ENCODE measurements at places on chromosomes 1 and 21.
A peak's percentile ranks its signal among the peaks of the same experiment; 100 is the strongest.

DNA sequence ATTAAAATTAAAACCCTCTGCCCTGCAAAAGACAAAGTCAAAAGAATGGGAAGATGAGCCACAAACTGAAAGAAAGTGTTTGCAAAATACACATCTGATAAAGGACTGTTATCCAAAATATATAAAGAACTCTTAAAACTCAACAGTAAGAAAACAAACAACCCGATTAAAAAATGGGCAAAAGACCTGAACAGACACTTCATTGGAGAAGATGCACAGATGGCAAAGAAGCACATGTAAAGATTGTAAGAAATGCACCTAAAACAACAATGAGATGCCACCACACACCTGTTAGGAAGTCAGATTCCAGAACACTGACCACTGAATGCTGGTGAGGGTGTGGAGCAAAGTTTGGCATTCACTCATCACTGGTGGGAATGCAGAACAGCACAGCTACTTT lies 24.6 kb upstream of the POFUT2 start:
- no peak for DNase-seq

DNA sequence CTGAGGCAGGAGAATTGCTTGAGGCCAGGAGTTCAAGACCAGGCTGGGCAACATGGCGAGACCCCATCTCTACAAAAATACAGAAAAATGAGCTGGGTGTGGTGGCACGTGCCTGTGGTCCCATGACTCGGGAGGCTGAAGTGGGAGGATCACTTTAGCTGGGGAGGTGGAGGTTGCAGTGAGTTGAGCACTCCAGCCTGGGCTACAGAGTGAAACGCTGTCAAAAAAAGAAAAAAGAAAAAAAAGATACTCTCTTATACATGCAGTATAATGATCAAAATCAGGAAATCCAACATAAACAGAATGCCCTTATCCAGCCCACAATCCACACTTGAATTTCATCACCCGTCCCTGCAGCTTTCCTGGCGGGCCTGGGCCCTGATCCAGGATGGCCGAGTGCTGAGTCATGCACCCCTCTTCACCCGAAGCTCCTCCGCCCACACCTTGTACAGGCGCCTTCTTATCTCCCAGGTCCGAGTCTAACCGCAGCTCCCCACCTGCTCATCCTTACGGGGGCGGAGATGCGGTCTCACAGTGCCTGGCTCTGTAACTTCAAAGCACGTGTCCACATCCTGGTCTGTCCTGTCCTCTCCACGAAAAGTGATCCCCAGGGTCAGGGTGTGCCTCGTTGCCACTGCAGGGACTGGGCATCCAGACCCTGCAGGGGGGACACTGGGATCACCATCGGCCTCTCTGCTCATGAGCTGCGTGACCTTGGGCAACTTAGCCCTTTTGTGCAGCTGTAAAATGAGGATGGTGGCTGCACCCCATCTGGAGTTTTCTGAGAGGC lies 120.2 kb upstream of the SLC45A1 start:
- no peak for DNase-seq

DNA sequence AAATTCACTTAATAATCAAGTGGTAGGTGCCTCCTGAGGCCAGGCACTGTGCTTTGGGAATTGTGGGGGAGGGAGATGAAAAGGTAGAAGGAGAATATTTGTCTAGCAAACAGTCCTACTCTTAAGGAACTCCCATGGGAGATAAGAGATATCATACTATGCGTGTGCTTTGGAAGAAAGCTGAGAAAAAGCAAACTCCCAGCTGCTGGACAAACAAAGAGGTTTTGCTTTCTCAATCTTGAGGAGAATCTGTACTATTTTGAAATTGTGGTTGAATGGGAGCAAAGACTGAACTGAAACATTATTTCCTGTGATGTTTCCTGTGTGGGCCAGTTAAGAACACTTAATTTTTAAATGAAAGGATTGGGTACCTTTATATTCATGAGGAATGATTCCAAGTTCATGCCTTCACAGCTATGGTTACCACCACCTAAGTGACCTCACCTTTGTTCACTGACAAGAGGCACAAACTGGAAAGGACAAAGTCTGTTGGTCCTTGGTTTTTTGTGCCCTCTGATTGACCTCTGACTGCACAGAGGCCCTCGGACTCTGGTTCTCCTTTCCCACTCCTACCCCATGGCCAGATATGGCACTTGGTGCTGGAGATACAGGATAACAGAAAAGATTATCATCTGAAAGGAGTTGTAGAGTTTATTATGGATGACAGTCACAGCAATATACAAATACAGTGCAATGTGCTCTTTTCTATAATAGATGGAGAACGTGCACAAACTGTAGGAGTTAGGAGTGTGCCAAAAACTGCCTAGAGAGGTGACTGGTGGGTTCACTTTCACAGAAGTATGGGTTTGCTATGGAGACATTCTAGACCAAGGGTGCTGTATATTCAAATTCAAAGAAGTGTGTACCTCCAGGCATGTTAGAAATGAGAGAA lies 1.6 kb downstream of the CD53 start:
- no peak for DNase-seq

- no peak for DNase-seq
These were observed 315.6 kb downstream of the NFIA start for GRCh38 chr1:61397935-61398334.

DNA sequence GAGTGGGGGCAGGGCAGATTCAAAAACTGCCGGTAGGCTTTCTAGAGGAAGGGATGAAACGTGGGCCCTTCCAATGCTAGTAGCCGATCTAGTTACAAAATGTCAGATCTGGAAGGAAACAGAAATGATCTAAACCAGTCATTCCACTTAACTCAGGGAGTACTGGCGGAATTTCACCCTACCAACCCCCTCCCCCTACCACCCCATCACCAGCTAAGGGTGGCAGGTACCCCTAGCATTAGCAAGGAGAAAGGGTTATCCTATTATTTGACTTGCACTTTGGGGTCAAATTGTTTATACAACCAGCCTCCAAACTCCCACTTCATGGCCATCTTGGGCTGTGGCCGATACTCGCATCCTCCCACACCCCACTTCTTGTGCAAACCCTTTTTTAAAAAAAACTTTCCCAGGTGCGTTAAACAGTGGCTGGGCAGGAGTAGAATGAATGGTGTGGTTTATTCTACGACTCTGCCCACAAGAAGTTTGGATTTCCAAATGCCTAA lies 644 bp upstream of the MRPL24 start:
- DNase-seq: no peak

GRCh38 chr1:234927971-234928640 lies 200.5 kb downstream of the TOMM20 start:
- DNase-seq: no peak

DNA sequence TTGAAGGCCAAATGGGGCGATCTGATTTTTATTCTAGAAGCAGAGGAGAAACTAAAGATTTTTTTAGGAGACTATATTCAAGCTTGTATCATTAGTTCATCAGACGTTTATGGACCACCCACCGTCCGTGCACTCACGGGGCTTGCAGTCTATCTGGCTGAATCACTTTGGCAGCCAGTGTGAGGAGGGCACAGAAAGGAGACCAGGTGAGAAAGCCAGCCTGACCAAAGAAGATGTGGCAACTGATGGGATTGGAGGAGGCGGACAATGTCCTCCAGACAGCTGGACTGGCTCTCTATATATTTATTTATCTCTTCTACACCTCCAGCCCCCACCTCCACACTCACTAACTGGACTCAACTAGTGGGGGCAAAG lies 822 bp upstream of the ELOVL1 start:
- DNase-seq: no peak

DNA sequence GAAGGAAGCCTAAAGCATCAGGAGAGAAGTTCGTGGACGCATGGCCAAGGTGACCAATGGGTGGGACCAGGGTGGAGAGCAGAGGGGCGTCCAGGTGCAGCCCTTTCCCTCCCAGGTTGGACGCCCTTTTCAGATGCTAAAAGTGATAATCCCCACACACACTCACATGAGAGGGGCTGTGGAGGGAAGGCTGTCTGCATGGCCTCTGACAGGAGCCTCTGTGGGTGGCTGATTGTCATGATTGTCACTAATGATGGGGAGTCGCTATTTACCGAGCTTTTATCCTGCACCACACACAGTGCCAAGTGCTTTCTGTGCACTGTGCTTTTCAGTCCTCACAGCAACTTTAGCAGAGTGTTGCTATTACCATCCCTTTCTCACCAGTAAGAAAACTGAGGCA lies 27.1 kb upstream of the C1QA start:
- DNase-seq: no peak

DNA sequence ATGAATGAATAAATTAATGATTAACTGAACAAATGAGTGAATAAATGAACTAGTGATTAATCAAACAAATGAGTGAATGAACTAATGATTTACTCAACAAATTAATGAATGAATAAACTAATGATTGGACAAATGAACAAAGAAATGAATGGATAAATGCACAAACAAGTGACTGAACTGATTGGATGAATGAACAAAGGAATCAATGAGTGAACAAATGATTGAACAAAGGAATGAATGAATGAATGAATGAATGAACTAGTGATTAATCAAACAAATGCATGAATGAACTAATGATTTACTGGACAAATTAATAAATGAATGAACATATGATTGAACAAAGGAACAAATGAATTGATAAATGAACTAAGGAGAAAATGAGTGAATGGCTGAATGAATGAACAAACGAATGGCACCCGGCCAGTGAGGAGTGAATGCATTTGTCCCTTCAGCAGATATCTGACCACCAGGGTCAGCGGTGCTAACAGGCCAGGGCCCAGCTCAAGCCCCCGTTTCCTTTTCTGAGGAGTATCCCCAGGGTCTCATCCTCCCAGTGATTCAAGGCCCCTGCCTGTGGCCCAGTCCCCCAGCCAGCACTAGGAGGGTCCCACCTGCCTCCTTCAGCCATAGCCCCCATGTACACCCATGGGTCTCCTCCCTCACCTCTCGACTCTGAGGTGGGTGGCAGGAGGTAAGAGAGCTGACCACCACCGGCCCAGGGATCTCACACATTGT lies 49.9 kb downstream of the WNT9A start:
- no peak for DNase-seq

DNA sequence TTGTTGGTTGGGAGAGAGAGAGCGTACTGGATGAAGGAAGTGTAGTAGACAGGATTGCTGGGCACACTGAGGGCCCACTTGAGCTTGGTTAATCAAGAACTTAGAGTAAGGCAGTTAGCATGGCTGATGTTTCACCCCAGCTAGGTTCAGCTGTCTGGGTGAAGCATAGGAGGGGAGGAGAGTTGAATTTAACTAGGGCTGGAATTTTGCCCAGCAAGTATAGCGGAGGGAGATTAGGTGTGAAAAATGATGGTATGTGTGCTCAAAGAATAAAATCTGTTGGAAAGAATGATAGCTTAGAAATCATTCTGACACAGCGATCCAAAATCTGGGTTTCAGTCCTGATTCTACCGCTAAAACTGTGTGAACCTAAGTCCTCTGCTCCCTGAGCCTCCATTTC lies 461.5 kb upstream of the PROX1 start:
- DNase-seq: no peak

DNA sequence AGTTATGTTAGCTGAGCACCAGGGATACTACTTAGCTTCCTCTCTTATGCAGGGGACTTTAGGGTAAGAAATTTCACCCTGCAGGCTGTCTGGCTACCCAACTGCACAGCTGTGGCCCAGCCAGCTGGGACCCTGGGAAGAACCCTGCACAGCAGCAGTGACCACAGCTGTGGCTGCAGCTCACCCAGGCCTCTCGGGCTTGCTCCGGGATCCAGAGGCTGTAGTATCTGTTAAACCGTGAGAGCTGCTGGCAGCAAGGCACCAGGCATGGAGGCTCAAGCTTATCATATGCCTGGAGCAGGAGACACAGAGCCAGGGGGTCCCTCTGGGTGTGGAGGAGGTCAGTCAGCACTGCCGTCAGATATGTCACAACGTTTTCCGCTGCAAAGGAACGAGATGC lies 40.3 kb downstream of the URB1 start:
- no peak for DNase-seq

DNA sequence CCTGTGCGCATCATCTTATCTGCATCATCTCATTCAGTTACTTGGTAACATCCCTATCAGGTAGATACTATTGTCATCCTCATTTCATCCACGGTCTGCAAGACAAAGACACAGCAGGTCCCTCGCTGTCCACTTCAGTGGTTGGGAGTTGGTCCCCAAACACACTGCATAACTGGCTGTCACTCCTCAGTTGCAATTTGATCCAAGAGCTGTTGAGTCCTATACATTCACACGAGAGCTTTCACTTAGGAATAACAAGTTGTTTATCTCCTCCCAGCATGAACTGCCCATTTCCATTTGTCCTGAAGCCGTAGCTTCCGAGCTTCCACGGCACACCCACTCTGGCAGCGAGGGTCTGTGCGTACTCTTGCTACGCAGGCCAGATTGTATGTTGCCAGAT lies 472.0 kb downstream of the CAMTA1 start:
- DNase-seq: no peak

DNA sequence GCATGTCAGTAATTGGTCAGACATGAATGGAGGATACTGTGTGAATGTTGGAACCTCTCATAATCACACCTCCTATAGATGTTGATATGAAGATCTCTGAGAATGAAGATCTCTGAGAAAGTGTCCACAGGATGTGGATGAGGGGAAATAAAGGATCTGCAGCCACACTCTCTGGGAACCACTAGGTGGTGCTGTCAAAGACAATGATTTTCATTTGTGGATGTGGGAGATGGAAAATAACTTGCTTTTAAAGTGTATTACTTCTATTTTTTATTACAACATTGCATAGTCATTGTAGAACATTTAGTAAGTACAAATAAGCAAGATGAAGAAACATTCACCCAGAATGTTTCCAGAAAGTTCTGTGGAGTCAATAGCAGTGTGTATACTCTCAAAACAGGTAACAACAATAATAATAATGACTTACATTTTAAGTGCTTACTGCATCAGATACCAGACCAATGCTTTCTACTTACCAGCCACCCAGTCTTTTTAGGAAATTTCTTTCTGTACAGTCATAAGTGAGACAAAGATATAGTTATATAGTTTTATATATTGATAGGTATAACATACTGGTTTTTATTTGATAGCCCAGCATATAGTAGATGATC lies 128.2 kb downstream of the ATG4C start:
- no peak for DNase-seq

GRCh38 chr21:19275065-19275464 lies 871.5 kb upstream of the TMPRSS15 start:
- no peak for DNase-seq

DNA sequence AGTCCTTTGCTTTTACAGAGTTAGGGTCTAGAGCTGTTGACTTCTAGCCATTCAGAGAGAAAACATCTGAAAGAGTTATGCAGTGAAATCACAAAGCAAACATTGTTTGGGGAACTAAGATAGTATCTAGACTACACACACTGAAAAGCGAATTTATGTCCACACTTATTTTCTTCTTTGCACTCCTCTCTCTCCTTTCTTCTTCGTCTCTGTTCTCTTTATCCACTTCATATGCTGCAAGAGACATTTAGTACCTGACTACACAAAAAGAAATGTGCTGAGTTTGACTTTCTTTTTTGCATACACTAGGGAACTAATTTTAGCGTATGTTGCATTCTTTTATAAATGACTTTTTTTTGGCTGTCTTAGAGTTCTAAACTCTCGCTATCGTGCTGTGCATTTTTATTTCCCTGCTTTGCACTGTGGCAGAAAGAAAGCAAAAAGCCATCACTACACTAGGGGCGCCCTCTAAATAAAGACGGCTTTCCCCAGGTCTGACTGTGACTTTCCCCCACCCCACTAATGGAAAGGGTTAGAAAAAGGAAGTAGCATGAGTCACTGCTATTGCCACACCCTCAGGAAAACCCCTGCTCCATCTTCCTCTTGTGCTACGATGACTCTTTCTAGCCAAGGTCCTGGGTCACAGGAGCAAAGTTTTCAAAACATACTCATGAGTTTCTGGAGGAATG lies 65.7 kb downstream of the MAP3K7CL start:
- DNase-seq: peak; percentile 44
